ENCODE measurements at places on chromosomes 5 and 9.

DNA sequence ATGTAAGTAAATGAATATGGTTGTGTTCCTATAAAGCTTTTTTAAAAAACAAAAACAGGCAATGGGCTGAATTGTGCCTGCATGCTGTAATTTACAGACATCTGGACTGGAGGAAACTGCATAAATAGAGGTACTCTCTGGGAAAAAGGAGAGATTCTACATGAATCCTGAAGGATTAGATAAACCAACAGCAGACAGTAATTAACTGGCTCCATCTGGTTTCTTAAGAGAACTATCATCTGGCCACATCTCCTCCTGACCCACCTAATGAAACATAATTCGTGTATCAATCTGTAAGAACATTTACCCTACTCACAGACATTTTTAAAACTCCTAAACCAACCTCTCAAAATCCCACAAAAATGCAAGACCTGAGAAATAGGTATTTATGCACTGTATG is 528.1 kb upstream of the ST8SIA4 start:
- DNase-seq: no peak

GRCh38 chr9:130610862-130611707 is 31.7 kb downstream of the FUBP3 start:
- no peak for DNase-seq

DNA sequence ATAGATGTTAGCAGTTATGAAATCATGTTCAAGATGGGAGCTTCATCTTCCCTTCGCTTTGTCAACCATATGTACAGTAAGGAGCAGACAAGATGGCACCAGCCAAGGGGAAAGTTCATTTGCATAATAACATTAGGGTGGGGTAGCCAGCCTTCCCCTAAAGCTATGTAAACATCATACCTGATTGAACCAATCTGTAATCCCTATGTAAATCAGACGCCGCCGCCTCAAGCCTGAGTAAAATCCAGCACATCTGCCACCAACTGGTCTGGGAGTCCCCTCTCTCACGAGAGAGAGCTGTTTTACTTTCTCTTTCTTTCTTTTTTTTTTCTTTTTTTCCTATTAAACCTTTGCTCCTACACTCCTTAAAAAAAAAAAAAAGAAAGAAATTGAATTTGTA is 30.8 kb upstream of the REEP2 start:
- no peak for DNase-seq

- DNase-seq: no peak
Observed at GRCh38 chr9:81416476-81417298, 272.7 kb downstream of the TLE1 start.

DNA sequence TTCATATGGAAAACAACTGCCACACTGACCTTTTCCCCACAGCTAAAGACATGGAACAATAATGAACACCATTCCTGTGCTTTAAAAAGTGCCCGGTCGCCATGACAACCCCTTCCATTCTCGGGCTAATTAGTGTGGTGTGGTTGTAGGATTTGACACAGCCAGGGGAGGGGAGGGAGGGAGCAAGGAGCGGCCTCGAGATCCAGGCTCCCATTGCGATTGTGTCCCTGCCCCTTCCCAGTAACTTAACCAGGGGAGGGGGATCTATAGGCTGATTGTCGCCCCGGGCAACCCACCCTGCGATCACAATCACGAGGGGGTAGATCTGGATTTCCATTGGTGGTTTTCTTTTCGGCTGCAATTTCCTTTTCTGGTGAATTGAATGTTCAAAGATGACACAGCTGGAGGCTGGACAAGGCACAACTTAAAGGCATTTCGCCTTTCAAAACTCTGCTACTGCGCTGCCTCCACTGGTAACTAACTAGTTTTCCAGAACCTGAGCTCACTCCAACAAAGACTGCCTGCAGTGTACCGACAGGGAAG is 96.7 kb upstream of the RETREG1 start:
- DNase-seq: no peak

- DNase-seq: no peak
Observed at GRCh38 chr9:33737811-33738606, 57.4 kb upstream of the PRSS3 start.

GRCh38 chr9:80775530-80775929 is 913.8 kb downstream of the TLE1 start:
- DNase-seq: no peak

- DNase-seq: no peak
Observed at GRCh38 chr9:134492721-134493460, 148.7 kb upstream of the COL5A1 start.

GRCh38 chr9:89835666-89836065 is 230.9 kb downstream of the GADD45G start:
- DNase-seq: no peak

DNA sequence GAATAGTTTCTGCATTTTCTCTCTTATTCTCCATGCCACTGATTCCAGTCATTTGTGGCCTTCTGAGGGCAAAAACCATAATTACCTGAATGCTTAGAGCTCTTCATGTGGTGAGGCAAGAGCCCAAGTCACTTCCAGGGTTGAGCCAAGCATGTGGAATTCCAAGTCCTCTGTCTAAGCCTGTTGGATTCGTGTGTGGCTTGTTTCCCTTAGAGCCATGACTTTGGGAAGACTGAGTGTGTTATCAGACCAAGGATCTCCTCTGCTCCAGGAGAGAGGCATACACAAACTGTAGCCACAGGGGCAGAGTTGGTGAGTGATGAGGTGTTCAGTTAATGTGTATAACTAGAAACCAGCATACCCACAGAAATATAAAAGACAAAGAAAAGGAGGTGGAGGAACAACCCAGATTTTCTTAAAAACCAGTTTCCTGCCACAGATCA is 27.1 kb downstream of the SLC22A5 start:
- no peak for DNase-seq

DNA sequence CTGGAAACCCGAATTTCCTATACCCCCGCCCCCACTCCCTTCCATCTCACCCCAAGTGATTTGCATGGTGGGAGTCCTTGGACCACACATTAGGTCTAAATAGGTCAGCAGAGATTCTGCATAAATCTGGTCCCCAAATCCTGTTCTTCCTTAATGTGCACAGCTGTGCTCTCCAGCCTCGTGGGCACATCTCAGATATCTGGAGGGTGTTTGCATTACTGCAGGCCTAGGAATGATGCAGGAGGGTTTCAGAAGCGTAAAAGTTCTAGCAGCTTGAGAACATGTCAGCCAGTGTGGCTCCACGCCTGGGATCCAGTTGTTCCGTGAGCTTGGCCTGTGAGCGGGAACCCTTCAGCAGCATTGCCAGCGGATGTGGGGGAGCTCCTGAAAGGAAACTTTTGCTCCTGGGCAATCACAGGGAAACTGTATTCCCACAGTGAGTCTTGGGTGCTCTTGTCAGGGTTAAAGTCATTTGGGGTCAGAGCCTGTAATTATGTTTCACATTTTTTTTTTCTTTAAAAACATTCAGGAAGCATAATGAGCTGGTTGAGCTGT is 12.9 kb downstream of the ARHGAP26 start:
- DNase-seq: no peak

DNA sequence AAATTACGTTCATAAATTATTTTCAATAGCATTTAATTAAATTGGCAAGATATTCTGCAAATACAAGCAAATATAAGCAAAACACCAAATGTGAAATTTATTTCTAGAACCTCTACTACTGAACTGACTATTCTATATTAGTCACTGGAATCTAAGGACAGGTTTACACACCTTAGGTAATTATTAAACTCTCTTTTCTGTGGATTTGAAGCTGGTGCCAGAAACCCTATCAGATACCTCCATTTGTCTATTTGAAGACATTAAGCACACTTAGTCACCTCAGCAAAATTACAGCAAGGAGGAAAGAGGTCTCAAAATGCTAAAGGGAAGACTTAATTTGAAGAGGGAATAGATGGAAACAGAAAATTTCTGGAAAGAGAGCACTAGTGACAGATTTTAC is 83.4 kb downstream of the CPLANE1 start:
- no peak for DNase-seq

- no peak for DNase-seq
Observed at GRCh38 chr5:52531105-52531504, 256.6 kb upstream of the ITGA1 start.

- no peak for DNase-seq
Observed at GRCh38 chr5:57476601-57477056, 6.0 kb downstream of the ACTBL2 start.

DNA sequence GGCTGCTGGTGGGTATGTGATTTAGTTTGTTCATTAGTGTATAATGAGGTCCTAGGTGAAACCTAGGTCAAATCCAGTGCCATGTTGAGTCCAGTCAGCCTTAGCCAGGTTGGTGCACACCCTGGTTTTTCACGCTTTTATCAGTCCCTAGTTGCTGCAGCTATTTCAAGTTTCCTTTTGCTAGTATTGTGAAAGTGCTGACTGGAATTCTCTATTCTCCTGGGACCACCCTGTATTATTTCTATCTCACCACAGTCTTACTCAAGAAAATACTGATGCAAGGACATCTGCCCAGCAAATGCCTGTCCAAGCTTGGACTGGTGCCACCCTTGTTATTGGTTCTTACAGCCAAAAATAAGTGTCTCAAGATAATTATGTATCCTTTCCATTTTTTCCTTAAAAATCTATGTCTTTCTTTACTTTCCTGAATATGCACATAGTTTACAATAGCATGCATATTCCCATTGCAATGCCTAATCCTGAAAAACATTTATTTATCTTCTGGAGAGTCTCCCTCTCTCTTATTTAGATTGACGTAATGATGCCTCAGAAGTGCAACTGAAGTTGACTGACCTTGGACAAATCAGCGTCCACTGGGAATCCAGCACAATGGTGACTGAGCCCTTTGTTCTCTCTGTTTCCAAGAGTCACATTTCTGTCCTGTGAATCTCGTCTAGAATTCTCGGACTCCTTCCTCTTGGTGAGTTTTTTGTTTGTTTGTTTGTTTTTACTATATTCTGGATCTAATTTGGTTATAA is 1075.0 kb downstream of the CDH9 start:
- DNase-seq: no peak

- DNase-seq: no peak
Observed at GRCh38 chr5:164893071-164893470, 1387.7 kb downstream of the MAT2B start.

DNA sequence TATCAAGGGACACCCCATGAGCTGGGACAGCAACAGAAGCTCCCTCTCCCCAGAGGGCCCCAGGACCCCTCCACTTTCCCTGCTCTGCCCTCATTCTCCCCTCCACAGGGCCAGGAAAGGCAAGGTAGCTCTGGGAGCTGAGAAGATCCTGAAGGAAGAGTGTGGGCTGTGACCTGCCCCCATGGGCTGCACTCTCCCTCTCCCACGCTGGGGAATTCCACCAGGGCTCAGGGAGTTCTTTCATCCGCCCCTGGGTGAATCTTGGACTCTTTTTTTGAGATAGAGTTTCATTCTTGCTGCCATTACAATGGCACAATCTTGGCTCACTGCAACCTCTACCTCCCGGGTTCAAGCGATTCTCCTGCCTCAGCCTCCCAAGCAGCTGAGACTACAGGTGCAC is 73.8 kb downstream of the C9orf50 start:
- DNase-seq: no peak

- DNase-seq: no peak
Observed at GRCh38 chr9:112640311-112640710, 77.6 kb downstream of the INIP start.

- DNase-seq: no peak
Observed at GRCh38 chr5:77957516-77957915, 181.4 kb upstream of the TBCA start.

GRCh38 chr9:15104826-15105420 is 194.7 kb upstream of the FREM1 start:
- DNase-seq: peak; percentile 32

GRCh38 chr5:76326577-76327302 is 76.3 kb upstream of the IQGAP2 start:
- no peak for DNase-seq

DNA sequence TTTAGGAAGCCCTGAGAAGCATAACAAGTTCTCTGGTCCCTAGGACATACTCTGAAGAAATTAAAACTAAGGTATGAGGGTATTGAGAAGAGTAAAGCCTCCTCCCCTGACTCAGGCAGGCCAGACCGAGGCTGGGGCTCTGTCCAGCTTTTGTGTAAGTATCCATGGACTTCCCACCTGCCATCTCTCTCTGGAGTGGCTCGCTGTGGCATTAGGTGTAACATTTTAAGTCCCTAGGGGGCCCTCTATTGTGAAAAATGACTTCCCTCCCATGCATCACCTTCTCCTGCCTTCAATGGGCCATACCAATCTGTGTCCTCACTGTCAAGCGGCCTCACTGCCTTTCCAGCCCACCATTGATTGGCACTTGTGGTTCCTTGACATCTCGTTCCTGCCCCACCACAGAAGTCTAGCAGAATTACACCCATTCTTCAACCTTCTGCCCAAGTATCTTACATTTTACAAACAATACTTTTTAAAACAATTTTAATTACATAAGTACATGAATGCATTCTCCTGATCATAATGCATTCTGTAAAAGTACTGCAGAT is 205.5 kb downstream of the SLIT3 start:
- DNase-seq: no peak

DNA sequence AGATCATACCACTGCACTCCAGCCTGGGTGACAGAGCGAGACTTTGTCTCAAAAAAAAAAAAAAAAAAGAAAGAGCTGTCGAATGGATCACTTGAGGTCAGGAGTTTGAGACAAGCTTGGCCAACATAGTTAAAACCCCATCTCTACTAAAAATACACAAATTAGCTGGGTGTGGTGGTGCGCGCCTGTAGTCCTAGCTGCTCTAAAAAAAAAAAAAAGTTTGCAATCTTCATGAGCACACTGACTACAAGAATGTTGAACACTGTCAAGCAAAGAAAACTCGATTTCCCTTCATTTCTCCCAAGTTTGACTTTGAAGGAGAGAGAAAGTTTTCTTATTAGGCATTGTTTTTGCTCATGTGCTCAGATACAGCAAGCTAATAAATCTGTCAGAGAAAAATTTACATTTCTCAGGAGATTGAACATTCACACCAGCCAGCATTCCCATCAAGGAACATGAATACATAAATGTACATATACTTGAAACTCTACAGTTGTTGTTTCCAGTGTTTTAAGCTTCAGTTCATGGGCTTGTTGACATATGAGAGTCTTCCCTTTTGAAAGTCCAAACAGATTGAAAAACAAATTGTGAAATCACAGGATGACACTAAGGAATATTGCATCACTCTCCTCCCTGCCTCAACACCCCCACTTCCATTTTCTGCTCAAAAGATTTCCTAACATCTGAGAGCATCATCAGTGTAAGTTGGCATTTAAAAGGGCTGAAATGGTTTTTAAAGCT is 81.8 kb downstream of the ARRDC3 start:
- no peak for DNase-seq

DNA sequence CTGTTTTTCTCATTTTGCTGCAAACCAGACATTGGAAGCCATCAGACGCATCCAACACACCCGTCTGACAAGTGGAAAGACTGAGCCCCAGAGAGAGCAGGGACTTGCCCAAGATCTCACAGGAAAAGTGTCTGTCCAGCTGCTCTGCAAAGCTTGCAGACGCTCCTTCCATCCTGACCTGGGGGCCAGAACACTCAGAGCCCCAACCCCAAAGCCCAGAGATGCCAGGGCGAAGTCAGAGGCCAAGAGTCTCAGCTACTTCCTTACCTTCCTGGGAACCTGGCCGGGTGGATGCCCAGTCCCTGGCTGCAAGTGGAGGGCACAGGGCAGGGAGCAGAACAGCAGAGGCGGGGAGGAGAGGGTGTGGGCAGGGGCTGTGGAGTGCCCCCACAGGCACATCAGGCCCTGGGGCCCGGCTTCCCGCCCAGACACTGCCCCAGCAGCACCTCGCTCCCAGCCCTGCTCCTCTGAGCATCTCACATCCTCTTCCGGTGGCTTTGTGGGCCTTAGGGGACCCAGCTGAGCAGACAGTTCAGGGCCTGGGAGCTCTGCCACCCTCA is 9.7 kb upstream of the RALGDS start:
- peak; percentile 55 for DNase-seq
